ENCODE measurements at places on chromosomes 12 and 14.
A peak's percentile ranks its signal among the peaks of the same experiment; 100 is the strongest.

DNA sequence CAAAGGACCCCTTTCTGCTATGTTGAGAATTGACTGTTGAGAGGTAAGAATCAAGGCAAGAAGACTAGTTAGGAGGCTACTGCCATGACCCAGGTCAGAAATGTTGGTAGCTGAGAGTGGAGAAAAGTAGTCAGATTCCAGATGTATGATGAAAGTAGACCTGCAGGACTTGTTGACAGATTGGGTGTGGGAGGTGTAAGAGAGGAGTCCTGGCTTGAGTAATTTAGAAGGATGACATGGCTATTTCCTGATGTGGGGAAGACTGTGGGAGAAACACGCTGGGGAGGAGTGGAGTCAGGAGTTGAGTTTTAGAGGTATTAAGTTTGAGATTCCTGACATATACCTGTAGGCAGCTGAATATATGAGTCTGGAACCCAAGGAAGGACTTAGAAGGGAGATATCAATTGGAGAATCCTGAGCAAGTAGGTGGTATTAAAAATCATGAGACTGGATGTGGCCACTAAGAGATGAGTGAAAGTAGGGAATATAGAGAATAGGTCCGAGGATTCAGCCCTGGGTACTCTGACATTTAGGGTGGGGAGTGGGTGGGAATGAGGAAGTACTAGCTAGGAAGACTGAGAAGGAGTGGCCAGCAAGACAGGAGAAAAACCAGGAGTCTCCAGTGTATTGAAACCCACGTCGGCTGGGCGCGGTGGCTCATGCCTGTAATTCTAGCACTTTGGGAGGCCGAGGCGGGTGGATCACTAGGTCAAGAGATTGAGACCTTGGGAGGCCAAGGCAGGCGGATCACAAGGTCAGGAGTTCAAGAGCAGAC is 12.6 kb upstream of the DDX47 start:
- no peak for DNase-seq

- DNase-seq, result peak; percentile 73
Measured at GRCh38 chr12:6423267-6424007, 21.3 kb upstream of the CD27 start.

GRCh38 chr14:95255487-95255886 is 64.2 kb downstream of the CLMN start:
- DNase-seq, result no peak

- DNase-seq, result no peak
Measured at GRCh38 chr12:15863372-15863771, 18.8 kb upstream of the STRAP start.

DNA sequence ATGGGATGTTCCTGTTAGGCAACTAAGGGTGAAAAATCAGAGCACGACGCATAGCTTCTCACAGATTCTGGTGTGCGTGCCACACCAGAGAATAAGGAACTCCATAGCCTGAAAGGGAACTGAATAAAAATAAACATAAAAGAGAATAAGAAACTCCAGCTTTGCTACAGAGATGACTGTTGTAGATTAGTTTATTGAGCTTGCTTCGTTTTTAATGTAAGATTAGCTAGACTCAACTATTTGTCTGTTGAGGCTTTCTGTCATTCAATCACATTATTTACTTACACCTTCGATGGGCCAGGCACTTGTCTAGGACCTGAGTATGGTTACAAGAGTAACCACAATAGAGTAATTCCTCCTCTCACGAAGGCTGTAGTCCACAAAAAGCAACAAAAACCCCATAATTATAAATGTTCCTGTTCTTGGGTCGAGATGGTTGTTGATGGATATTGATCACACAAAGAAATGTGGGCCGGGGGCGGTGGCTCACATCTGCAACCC is 807 bp upstream of the ZCCHC8 start:
- DNase-seq, result no peak

DNA sequence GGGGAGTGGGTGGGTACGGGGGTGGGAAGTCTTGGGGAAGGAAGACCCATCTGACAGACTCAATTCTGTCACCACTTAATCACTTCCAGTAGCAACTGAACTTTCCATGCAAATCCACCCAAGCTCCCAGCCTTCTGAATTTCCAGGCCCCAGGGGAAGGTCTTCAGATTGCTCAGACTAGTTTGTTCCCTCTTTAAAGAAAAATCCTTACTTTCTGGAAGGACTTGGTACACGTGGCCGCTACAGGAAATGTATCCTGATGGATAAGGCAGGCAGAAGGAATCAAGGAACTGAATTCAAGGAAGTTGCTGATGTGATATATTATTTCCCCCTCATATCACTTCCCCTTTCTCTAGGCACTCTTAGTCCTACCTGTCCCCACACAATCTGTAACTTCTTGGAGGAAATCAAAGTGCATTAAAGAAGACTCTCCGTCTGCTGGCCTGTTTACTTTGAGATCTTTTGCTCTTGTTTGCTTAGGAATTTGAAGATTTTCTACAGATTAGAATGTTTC is 6.4 kb downstream of the NFKBIA start:
- DNase-seq, result no peak

DNA sequence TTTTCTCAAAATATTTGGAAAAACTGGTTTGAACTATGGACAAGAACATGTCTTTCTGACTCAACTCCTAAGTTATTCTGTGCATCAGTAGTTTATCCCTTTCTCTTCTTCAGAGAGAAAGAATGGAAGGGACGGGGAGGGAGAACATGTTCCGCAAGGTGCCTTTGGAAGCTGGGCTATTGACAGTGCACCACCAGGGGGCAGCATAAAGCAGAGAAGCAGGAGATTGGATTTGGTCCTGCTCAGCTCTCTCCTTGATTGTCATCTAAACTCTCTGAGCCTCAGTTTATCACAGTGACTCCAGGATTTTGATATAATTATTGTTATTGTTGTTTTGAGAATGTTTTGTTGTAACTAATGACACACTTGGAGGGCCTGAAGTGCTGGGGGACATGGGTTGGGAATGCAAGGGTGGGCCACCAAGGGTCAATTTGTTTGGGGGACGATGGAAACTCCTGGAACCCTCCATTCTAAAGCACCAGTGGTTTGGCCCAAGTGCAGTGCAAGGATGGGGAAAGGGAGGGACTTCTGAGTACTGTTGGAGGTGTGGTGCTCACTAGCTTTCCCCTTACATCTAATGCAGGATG is 45.3 kb upstream of the ANO6 start:
- DNase-seq, result peak; percentile 89

DNA sequence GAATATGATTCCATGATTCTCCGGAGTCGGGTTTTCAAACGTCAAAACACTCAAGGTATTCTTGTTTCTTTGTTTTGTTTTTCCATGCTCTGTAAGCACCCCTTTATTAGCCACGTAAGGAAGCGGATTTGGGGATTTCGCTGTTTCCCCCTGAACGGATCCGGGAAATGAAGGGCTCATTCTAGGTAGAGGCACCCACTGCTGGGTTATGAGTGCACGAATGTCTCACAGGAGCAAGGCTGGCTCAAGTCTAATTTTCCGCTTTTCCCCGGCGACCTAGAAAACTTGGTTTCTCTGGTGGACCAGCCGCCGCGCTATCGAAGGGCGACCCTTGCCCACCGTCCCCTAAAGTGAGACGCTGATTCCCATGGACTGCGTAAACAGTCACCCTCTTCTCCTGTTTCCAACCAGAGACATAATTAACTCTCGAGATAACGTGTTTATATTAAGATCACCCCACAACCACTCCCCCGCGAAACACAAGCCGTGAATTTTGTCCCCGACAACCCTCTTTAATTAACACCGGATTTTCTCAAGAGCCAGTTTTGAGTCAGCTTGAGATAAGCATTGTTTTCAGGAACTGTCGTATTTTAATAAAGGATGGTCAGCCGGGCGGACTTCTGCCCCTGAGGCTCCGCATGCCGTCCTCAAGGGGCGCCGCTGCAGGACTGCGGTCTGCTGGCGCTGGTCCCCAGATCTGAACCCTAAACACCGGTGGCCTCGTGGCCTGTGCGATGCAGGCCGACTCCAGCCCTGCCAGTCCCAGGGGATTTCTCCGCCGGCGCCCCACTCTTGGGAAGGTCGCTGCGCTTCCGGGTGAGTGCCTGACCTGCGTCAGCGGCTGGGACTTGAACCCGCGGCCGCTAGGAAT is 515 bp upstream of the ABCC9 start:
- no peak for DNase-seq

- DNase-seq, result no peak
Measured at GRCh38 chr12:1919284-1919683, 832 bp upstream of the CACNA2D4 start.

DNA sequence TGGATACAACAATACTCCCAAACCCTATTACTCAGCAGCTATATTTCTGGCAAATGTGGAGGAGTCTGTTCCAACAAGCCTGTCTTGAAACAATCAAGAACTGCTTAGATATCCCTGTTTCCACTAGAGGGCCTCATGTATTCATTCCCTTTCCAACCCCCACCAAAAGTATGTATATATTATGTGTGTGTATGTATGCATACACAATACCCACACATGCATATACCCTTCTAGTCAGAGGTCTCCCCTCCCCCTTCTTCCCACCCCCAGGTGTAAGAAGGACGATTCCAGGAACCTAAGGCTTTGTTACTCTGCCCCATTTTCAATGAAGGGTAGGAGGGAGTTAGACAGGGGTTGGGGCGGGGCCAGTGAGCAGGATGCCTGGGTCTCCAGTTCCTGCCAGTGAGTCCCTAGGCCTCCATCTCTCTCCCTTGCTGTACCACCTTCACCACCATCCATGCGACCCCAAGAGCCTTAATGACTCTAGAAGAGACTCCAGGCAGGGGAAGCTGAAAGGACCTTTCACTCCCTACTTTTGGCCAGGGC is at the start of gene DGKA:
Gene DGKA (plus strand): TSS at position 392 of the 546 bp plus-strand sequence. CDS start 5,342 bp downstream, outside the sequence.
- peak; percentile 80 for DNase-seq

GRCh38 chr12:68118096-68118755 is 41.3 kb downstream of the IFNG start:
- no peak for DNase-seq

GRCh38 chr14:90091393-90091792 is 29.6 kb downstream of the KCNK13 start:
- no peak for DNase-seq

DNA sequence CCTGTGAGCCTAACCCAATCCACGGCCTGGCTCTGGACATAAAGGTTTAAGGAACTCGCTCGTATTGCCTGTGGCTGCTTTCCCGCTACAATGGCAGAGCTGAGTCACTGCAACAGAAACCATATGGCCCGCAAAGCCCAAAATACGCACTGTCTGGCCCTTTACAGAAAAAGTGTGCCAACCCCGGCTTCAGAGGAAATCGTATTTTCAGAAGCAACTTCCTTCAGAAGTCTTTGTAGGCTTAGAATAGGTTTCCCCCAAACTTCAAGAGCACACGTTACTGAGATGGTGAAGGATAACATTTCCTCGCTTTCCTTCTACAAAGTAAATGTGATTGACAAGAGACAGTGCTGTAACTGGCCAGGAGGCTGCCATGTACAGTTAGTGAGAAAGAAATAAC is 34.8 kb upstream of the TESC start:
- peak; percentile 66 for DNase-seq

DNA sequence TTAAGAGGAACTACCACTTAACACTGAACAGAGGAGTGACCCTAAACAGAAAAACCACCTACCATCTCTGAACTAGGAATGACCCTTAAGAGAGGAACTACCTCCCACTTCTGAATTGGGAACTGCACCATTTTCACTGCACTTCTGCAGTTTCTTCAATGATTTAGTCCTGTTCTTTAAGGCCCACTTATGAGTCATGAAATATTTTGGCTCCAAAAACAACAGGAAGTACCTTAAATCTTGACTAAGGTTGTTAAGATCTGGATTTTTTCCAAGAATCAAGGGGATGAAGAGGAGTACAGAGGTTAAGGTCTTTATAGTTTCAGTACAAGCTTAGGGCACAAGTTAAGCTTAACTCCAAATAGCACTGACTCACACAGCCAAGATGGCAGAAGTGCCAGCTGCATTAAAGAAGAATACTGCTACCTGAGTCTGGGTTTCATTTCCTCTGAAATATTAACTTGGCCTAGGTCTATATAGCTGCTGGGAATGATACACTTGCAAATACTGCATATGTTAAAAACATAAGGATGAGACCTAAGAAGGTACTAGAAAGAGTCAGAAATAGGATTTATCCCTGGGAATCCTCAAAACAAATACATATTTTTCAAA is 4.2 kb downstream of the NPC2 start:
- DNase-seq, result no peak

DNA sequence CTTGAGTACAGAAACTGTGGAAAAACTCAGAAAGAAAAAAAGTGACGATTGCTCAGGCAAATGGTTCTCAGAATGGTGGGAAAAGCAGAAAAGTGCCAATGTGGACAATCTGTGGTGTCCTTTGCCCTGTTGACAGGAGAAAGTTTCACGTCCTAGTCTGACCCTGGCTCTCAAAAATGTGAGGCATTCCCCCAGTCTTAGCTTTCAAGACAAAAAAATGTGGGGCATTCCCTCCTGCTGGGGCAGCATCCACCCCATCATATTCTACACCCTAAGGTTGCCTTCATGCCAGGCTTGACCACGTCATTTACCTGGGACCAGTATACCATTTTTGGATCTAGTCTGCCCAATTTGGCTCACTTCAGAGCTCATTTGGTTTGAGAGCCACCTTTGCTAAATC is 20.7 kb upstream of the ANAPC7 start:
- no peak for DNase-seq

- no peak for DNase-seq
Measured at GRCh38 chr14:105013150-105013785, 7.6 kb downstream of the CDCA4 start.

DNA sequence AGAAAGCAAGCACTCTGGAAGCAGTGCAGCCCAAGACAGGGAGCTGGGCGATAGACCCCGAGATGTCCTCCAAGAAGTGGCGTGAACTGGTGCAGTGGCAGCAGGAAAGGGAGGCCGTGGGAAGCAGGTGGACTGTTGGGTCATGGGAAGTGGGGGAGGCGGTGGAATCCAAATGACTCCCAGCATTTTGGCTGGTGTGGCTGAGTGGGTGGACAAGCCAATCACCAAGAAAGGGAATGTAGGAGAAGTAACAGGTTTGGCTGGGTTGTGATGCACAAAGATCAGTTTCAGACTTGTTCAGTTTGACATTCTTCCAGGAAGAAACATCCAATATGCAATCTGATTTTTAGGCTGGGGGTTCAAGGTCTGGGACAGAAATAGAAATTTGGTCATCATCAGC is 46.0 kb upstream of the KTN1 start:
- no peak for DNase-seq

GRCh38 chr12:44500423-44500822 is 375.7 kb downstream of the NELL2 start:
- no peak for DNase-seq

DNA sequence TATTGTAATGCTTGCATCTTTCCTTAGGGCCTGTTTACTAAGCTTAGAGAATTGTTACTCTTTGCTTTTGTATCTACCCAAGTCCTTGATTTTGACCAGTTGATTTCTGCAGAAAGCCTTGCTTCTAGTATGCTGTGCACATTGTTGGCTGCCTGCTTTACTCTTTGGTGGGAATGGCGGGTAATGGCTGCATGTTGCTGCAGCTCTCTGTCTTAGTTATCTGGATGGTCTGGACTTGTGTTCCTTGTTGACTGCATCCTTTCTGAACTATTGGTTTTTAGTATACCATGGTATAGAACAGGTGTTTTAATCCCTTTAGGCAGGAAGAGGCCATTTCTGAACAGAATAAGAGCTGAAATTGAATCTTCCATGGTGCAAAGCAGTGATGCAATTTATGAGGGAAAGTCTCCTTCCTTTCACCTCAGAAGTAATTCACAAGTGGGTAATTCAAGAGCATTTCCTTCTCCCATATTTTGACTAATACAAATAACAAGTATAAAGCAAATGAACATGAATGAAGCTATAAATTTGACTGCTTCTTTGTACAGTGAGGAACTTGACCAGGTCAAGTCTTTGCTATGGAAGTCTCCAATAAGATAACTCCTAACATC is 466.4 kb downstream of the NPAS3 start:
- DNase-seq, result no peak

GRCh38 chr14:86035882-86036281 is 505.9 kb downstream of the FLRT2 start:
- no peak for DNase-seq
